ENCODE measurements at places on chromosomes 13 and 19. TPM values are rescaled to one million over a fixed set of nuclear protein-coding genes. Genes with fewer than 3 reads are reported as not detected.

The CBY2 gene
- total RNA-seq: not detected

The ZNF296 gene
- total RNA-seq: 0.34 TPM

The FCER2 gene
- total RNA-seq: 0.54 TPM

The ATP4A gene
- not detected for total RNA-seq

The KLK14 gene
- total RNA-seq: not detected

The RGCC gene
- 10.1 TPM for total RNA-seq

The C1QTNF9B gene
- total RNA-seq: 0.34 TPM

The DACT3 gene
- 1.2 TPM for total RNA-seq

The POLRMT gene
- total RNA-seq: 99.8 TPM
